ENCODE measurements at places on chromosomes 12 and 14.

- DNase-seq, result no peak
Measured at GRCh38 chr12:57276935-57277563, 26.1 kb upstream of the STAC3 start.

DNA sequence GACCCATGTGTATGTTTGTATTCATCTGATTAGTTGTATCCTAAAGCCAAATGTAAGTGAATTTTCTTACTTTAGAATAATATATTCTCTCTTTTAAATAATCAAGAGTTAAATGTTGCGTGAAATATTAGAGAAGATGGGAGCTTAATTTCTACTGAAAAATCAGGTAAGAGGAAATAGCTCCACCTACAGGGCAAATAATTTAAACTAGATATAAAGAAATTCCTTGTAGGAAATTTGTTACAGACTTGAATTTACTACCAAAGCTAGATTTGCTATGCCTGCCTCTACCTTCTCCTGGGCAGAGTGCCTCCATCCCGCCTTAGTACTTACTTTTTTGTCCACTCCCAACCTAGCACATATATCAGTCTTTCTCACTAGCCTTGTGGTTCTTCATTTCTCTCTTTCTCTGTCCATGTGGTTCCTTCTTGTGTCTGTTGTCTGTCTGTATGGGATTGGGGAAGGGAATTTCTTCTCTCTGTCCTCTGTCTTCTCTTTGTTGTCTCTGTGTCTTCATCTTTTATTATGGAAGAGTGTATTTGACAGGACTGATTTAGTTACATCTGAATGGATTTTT lies 44.7 kb downstream of the PALS1 start:
- DNase-seq, result no peak

- no peak for DNase-seq
Measured at GRCh38 chr14:51805541-51805940, 54.9 kb upstream of the GNG2 start.

- DNase-seq, result no peak
Measured at GRCh38 chr12:26666286-26666685, 166.7 kb downstream of the ITPR2 start.

DNA sequence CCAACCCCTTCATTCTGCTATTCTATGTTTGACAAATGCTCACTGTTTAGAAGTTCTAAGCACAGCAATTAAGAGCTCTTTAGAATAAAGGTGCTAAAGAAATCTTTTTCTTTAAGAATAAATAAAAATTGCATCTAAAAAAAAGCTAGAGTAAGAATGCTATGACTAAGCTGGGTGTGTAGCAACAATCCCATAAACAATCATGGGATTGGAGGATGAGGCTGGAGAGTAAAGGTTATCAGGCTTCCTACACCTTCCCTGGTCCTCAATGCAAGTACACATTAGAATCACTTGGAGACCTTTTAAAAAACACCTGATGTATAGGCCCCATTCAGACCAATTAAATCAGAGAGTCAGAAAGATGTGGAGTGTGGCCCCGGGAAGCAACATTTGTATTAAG lies 88.3 kb downstream of the CIT start:
- DNase-seq, result no peak

DNA sequence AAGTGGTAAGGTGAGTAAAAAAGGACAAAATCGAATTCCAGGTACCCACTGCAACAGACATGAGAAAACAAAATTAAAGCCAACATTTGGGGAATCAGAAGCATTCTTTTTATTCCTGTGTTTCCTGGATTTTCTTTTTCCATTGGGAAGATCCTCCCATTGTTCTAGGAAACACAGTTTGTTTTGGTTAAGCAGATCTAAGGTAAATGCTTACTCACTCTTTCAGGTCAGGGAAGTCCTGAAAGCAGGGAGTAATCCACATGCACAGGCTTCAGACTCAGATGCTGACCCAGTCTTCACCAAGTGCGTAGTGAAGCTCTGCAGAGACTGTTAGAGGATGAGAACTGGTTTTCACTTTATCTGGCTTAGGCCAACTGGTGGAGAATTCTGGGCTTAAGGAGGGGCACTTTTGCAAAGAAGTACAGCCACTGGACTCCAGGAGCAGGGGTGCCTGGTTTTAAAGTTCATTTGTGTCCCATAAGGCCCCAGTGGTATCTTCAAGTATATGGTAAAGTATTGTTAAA lies 57.7 kb downstream of the RPAP3 start:
- DNase-seq, result no peak

All from cardiac septum (tissue), 1 donor.